ENCODE measurements at places on chromosomes 3 and 15.
A peak's percentile ranks its signal among the peaks of the same experiment; 100 is the strongest.

DNA sequence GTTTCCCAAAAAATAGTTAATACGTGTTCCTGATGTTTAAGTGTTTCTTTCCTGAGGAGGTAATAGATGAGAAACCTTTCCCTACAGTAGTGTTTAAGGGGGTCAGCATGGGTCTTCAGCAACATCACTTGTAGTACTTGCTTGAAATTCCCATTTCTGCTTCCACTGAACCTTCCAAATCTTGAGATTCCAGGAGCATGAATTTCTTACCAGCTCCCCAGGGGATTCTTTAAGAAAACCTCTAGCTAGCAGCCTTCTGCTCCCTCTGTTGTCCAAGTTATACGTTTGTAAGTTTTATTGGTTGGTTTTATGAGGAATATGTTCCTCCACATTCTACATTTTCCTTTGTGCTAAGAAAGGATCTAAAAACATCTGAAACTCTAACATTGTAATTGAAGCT lies 38.2 kb upstream of the ACP3 start:
- DNase-seq: no peak

DNA sequence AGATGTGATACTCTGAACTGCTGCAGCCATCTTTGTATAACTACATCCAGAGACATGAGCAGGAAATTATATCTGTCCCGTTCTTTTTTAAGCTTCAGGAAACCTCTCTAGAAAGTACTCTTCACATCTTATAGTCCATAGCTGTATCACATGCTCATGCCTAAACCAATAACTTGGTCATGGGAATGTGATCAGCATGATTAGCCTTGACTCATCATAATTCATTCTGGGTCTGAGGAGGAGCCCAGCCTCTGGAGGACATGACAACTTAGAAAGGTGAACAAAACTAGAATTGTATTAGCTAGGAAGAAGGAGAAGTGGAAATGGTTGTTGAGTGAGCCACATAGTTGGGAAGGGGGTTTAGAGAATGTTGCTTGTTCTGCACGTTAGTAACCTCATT lies 12.9 kb downstream of the PPM1L start:
- DNase-seq: no peak

DNA sequence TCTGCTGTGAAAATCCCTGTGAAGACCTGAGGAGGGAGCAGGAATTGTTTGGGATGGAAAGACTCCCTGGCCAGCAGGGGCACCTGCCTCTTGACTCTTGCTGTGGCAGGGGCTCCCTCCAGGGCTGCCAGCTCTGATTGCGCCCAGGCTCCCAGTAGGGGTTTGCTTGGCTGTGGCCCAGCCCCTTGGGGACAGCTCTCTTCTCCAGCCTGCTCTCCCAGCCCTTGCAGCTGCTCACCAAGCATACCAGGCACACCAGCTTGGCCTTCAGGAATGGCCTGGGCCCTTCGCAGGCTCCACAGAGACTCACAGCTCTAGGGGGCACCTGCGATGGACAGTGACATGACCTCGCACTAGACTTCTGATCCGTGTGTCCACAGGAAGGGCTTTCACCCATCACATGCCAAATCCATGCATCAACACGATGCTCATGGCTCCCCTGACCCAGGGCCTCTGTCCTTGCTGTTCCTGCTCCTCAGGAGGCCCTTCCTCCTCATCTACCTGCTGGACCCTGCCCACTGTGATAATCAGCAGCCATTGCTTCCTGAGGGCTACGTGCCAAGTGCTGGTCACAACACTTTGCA lies 61.8 kb downstream of the SCN5A start:
- no peak for DNase-seq

GRCh38 chr3:195209847-195210265 lies 61.1 kb downstream of the XXYLT1 start:
- DNase-seq: no peak

DNA sequence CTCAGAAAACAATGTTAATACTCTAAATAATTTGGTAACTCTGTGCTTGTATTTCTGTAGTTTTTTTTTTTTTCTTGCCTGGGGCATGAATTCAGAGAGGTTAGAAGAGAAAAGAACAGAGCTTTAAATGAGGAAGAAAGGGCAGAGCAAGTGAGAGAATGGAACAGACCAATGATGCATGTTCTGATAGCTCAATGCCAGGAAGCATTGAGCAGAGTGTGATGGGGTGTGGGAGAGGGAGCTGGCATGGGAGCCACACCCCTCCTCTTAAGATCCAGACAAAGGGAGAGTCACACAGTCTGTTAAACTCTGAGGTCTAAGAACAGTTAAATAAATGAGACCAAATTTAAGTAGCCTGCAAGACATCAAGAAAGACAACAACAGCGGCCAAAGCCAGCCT lies 538.6 kb downstream of the TUSC7 start:
- no peak for DNase-seq

- no peak for DNase-seq
Measured at GRCh38 chr15:22960556-22960955, 19.6 kb downstream of the CYFIP1 start.

GRCh38 chr3:50876947-50877346 lies 202.2 kb downstream of the DOCK3 start:
- no peak for DNase-seq

- DNase-seq: no peak
Measured at GRCh38 chr3:151322511-151322910, 5.9 kb upstream of the GPR87 start.

- no peak for DNase-seq
Measured at GRCh38 chr15:98838387-98839259, 169.0 kb downstream of the PGPEP1L start.

DNA sequence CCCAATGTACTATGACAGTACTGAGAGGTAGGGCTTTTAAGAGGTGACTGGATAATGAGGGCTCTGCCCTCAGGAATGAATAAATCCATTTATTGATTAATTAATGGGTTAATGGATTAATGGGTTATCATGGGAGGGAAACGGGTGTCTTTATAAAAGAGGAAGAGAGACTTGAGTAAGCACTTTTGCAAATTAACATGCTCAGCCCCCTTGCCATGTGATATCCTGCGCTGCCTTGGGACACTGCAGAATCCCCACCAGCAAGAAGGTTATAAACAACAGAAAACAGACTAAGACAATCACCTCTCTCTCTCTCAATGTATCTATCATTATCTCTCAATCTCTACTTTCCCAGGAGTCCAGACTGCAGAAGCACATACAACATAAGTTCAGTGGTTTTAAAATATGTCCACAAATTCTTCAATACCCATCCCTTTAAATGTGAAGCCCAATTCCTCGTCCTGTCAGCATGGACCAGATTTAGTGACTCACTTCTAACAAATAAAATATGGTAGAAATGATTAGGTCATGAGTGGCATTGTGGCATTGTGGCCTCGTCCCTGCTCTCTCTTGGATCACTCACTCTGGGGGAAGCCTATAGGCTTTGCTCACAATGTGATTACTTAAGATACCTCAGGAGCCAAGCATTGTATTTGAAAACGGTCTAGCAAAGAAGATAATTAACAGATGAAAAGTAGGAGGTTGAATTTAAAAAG lies 40.0 kb upstream of the IL12A start:
- no peak for DNase-seq

DNA sequence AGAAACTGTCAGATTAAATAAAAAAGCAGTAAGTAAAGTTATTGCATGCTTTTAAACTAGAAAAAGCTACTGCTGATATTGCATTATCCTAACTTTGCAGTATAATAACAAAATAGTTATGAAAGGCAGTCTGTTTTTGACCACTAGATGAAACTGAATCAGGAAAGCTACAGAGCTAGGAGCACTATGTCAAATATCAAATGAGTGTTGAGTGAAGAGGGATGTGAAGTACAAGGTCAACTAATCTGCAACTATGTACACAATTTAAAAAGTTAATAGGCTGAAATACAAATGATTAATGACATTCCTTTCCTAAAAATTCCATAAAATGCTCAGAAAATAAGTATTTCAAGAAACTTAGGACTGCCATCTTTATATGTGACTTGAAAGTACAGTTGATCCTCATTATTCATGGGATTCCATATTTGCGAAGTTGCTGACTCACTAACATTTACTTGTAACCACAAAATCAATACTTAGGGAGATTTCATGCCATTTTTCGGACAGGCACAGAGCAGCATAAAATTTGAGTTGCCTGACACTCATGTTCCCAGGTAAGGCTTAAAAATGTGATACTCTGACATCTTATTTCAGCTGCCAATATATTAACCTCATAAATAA lies 34.5 kb downstream of the SLC4A7 start:
- DNase-seq: no peak

DNA sequence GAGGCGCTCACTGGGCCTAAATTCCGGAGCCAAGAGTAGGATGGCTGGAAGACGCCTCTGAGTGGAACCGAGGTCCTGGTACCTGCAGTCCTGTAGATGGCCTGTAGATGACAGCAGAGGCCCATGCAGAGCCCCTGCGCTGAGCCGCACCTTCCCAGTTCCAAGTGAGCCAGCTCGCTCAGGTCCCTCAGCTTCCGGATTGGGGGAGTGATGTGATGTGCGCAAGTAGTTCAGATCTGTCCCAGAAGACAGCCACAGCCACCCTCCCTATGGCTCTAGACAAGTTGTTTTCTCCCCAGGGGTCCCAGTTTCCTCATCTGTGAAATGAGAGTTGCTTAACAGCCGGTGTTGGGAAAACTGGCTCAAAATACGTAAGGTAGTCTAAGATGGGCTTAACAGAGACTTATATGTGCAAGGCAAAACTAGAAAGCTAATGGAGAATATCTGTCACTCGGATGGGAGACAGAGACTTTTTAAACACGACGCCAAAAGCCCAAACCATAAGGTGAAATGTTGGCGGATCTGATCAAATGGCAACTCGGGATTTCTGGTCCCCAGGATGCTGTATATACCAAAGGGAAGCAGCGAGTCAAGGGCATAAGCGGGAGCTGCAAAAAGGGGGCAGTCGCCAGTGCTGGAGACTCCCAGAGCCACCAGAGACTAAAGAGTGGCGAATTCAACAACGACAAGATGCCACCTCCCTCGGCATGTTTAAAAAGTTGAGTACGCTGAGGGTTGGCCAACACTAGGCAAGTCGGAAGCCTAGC lies 765 bp upstream of the MAPKAPK3 start:
- peak; percentile 71 for DNase-seq

DNA sequence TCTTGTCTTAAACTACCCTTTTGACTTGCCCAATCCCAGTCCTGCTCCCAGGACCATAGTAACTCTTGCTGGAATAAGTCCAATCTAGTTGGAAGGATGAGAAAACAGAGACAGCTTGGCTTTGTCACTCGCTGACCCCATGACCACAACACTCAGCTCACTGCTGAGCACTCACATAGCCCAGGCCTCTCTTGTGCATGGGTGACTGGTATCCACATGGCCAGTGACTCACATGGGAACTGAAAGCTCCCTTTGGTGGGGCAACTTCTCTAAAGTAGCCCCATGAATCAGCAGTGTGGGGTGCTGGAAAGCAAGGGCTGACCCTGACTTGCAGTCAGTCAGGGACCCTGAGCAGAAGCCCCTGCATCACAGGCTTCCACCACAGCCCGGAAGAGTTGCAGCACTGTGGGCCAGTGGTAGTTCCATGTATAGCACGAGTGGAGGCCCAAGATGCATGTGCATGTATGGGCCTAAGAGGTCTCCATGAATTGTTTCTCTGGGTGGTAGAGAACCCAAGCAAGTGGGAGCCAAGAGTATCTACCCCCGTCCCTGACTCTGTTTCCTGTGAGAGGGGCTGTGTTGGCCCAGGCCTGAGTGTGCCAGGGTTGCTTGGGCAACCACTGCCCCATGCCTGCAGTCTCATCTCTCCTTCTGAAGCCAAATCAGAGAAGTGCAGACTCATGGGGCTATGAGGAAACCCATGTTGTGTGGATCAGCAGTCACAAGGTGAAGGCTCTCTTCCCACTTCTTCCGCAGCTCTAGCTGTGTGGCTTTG lies 62.1 kb upstream of the XCR1 start:
- no peak for DNase-seq

DNA sequence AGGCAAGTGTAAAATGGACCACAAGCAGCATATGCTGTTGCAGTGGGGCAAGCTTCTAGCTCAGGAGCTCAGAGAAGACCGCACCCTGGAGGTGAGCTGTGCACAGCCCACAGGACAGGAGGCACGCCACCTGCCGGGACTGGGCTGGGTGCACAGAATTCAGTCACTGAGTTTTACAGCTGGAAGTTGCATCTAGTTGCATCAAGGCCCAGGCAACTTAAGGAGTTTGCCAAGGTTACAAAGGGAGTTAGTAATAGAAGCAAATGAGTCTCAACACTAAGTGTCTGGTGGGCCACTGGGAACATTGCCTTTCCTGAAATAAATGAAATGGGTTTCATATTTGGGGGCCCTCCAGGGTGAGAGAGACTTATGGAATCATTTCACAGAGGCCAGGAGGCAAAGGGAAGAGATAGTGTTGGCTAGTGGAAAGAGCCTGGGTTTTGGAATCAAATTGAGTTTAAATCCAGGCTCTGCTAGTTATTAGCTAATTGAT lies 36.0 kb upstream of the TIMP4 start:
- DNase-seq: peak; percentile 4

GRCh38 chr3:170723241-170723640 lies 137.4 kb upstream of the SLC7A14 start:
- DNase-seq: no peak

GRCh38 chr15:89101302-89102193 lies 13.3 kb downstream of the ABHD2 start:
- DNase-seq: no peak

GRCh38 chr3:64905906-64906410 lies 218.2 kb upstream of the ADAMTS9 start:
- DNase-seq: no peak
